ENCODE measurements at places on chromosomes 7 and 10.

DNA sequence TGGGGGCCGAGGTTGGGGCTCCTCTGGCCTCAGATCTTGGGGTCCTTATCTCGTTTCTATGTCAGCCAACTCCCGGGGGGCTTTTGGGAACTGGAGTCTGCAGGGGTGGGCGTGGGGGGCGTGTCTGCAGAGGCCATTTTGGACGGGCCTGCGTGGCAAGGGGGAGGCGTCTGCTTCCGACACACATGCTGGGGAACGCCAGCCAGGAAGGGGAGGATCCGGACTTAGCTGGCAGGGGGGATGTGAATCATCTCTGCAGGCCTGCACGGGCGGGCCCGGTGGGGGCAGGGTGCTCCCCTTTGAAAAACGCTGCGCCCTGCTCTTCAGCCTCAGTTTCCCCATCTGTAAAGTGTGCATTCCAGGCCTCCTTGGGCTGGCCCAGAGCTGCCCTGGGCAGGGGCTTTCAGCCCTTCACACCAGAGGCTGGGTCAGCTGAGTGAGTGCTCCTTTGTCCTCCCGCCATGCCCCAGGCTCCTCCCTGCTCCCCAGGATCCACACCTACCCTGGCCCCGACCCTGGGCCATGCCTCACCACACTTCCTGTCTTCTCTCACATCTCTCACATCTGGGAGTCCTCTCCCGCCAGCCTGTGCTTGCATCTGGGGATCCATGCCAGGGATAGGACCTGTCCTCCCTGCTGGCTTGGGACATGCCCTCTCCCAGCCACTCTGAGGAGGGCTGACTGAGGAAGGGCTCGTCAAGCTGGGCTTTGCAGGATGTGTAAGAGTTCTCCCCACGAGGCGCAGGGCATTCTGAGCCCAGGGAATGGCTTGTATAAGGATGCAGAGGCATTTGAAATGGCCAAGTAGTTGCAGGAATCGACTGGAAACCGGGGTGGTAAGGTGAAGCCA lies 172.6 kb upstream of the TNRC18 start:
- DNase-seq: peak; percentile 33

- DNase-seq: no peak
These were observed 263.4 kb upstream of the TAC1 start for GRCh38 chr7:97468493-97468892.

- DNase-seq: no peak
These were observed 170.2 kb downstream of the ADARB2 start for GRCh38 chr10:1567152-1567551.

- no peak for DNase-seq
These were observed 123.3 kb upstream of the FZD1 start for GRCh38 chr7:91140982-91141381.

DNA sequence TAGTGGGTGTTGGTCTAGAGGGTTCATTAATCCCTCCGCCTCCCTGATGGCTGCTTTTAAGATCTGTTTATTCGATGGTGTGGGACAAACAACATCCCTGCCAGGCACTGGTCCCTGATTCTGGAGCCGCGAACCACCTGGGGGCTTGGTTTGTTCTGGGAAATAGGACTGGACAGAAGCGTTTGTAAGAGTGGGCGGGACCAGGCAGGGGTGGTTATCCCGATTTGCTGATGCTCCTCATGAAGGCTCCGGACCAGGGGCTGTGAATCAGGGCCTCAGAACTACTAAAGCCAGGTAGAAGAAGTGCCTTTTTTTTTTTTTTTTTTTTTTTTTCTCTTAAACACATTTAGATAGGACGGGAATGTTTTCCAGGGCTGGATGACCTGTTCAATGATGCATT lies 273.4 kb downstream of the WDR37 start:
- DNase-seq: no peak

GRCh38 chr10:71701496-71702132 lies 18.0 kb downstream of the C10orf105 start:
- DNase-seq: no peak

DNA sequence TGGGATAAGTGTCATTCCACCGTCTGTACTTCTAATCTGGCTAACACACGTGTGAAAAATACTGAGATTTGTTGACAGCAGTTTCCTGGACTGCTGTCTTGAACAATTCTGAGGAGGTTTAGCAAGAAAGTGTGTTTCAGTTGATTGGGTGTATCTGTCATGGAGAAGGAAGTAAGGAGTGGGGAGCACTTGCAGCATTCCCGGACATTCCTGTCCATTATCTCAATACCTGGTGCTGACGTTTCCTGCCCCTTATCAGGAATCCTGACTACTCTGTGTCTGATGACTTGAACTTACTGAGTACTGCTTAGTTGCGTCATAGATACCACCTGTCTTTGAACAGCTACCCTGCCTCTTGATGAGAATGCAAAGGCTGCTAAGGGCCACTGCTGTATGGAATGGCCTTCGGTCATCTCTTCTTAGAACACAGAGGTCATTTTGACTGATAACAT lies 72.0 kb upstream of the VKORC1L1 start:
- DNase-seq: no peak

GRCh38 chr10:91410638-91411371 lies 661 bp downstream of the HECTD2 start:
- DNase-seq: no peak
